ENCODE measurements at places on chromosomes 6 and 20.

- no peak for DNase-seq
Measured at GRCh38 chr20:15100506-15101160, 763.2 kb upstream of the FLRT3 start.

GRCh38 chr6:6230286-6230685 is 90.2 kb downstream of the F13A1 start:
- no peak for DNase-seq

DNA sequence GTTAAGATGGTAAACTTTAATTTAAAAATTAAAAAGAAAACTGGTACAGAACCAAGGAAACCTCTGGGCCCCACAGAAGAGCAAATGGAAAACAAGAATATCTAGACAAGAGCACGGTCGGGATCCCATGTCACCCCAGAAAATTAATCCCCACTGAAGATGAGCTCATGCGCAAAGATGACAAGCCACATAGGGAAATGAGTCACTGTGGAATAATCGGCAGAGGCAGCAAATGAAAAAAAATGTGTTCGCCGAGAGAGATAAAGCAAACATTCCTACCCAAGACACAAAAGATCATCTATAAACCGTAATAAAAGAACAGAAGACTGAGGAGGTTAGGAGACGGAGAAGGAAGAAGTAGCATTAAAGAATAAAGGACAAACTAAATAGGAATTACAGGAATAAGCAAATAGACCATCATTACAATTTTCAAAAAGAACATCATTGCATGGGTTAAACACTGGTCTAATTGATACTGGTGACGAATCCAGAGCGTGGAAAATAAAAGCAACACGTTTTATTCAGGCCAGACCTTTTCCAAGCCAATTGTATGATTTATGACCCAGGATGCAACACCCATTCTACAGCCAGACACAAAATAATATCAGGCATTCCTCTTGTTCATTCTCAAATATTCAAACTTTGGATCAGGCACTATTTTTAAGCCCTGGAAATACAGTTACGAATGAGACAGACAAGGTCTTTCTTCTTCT is 138.0 kb upstream of the ARID1B start:
- no peak for DNase-seq

DNA sequence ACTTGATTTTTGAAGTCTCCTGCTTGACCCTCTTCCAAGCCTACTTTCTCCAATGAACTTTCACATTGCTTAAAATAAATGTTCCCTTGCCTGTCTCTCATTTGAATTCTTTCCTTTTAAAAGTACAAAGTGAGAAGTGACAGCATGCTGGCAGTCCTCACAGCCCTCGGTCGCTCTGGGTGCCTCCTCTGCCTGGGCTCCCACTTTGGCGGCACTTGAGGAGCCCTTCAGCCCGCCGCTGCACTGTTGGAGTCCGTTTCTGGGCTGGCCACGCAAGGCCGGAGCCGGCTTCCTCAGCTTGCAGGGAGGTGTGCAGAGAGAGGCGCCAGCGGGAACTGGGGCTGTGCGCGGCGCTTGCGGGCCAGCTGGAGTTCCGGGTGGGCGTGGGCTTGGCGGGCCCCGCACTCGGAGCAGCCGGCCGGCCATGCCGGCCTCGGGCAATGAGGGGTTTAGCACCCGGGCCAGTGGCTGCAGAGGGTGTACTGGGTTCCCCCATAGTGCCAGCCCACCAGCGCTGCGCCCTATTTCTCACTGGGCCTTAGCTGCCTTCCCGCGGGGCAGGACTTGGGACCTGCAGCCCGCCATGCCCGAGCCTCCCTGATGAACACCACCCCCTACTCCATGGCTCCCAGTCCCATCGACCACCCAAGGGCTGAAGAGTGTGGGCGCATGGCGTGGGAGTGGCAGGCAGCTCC is 31.9 kb downstream of the SERPINB6 start:
- DNase-seq: no peak

- DNase-seq: no peak
Measured at GRCh38 chr20:11261533-11262000, 587.8 kb upstream of the JAG1 start.

GRCh38 chr20:25220021-25220730 is 24.7 kb downstream of the ENTPD6 start:
- no peak for DNase-seq

GRCh38 chr6:133788556-133788955 is 100.4 kb upstream of the TCF21 start:
- DNase-seq: no peak

GRCh38 chr6:148578489-148578814 is 168.4 kb upstream of the UST start:
- no peak for DNase-seq

GRCh38 chr20:40676491-40677269 is 12.4 kb downstream of the MAFB start:
- DNase-seq: no peak

- no peak for DNase-seq
Measured at GRCh38 chr20:50563133-50563944, 53.2 kb downstream of the PTPN1 start.

DNA sequence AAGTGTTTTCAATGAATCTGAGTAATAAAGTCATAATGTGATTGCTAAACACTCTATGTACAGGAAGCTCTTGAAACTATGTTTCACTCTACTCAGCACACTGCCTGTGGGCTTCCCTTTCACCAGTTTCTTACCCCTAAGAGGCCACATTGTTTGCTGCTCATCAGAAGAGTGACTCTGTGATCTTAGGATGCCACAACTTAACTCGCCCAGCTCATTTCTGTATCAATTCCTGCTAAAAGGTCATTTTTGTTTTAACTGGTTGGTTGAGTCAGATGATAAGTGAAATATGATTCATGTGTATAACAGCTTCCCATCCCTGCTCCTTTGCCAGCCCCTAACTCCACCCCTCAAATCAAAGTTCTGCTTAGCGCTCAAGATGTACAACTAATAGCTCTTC is 9.8 kb upstream of the NDUFAF4 start:
- DNase-seq: peak; percentile 41

DNA sequence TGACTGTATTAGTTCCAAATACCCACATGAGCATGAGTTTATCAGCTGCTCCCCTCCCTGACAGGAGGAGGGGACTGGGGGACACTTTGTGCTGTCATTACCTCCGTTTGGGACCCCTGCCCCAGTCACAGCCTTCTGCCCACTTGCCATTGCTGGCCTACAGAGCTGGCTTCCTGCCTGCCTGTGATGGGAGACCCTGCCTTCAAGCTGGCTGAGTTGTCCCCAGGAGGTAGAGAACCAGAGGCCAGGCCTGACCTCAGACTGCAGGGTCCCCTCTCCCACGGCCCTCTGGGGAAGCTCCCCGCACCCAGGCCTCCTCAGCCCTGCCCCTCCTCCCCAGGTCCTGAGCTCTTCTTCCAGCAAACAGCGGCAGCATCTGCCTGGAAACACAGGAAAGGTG is 105.5 kb downstream of the JPH2 start:
- no peak for DNase-seq

- no peak for DNase-seq
Measured at GRCh38 chr6:78623554-78623953, 243.8 kb upstream of the IRAK1BP1 start.

DNA sequence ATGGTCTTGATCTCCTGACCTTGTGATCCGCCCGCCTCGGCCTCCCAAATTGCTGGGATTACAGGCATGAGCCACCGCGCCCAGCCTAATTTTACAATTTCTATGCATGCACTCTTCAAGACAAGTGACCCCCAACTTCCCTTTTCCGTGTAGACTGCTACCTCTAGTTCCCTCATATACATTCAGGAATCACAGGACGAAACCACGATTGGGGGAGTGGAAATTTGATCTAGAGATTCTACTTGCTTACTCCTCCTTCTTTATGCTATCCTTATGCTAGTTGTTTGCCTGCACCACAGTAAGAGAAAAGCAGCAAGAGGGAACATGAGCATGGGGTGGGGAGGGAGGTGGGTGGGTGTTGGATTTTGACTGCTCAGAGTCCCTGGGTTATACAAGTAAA is 34.9 kb downstream of the OSTM1 start:
- DNase-seq: no peak

DNA sequence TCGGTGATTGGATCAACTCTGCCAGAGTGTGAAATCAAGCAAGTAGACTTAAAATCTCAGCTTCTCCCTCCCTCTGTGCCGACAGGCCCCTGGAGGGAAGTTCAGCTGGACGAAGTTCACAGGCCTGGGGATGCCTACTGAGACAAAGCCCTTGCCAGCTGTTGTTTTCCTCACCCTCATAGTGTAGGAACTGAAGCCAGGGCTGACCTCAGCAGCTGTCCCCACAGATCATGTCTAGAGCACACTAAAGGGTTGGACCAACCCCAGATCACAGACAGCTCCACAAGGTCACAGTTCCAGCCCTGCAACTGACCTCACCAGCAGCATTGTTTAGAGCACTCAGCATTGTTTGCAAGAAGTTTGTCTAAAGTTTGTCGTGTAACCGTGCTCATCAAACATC is 261.9 kb upstream of the ECI2 start:
- DNase-seq: no peak
